GM04503 (cell line): ENCODE measurements at places on chromosomes 11 and 22.
A peak's percentile ranks its signal among the peaks of the same experiment; 100 is the strongest.

- DNase-seq, result no peak
Measured at GRCh38 chr22:26615830-26616435, 1.9 kb downstream of the CRYBB1 start.

DNA sequence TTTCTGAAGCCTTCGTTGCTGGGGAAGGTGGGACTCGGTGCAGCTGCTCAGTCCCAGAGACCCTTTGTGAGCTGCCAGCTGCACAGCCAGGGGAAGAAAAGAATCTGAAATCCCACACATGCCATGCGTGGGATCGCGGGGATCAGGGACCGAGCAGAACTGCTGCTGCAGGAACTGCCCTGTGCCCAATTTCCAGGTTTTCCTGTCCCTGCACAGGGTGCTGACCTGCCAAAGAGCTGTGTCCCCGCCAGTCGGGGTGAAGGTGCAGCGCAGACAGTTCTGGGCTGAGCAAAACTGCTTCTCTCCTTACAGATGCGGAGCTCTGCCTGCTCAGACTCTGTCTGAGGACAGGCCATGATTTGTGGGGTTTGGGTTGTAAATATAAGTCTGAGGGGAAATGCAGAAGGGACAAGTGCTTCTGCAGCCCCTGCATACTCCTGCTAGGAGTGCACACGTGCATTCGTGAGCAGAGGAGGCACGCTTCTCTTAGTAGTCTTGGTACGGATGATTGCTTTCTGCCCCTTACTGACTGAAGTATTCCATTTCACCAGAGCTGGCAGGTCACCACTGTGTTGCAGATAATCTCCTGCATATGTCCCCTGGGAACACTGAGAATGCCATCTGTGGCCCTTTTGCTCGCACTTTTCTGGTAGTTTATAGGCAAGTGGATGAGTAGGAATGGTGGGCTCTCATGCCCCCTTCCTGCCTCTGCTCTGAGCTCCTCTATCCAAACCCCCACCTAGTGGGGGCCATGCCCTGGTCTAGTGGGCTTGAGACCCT, 141.4 kb downstream of the PARVA start:
- no peak for DNase-seq

DNA sequence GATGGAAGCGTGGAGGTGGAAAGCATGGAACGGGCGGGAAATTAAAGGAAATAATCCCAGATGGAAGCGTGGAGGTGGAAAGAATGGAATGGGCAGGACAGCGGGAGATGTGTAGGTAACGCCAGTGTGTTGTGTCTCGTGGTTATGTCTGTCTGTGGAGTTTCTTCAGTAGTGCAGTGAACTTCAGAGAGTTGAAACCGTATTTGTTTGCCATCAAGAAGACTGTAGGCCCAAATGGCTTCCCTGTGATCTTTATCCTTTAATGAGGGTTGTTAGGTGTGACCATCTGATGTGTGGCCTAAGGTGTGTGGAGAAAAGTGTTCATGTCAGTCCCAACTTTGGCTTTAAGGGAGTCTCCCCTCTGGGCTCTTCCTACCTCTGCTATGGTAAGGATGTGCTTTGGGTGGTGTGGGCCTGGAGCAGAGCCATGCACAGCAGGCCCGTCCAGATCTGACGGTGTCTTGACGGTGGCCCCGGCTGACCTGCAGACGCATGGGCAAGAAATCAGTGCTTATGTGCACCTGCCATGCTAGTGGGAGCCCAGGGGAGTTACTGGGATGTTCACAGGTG, 39.6 kb downstream of the AP2A2 start:
- DNase-seq, result no peak

DNA sequence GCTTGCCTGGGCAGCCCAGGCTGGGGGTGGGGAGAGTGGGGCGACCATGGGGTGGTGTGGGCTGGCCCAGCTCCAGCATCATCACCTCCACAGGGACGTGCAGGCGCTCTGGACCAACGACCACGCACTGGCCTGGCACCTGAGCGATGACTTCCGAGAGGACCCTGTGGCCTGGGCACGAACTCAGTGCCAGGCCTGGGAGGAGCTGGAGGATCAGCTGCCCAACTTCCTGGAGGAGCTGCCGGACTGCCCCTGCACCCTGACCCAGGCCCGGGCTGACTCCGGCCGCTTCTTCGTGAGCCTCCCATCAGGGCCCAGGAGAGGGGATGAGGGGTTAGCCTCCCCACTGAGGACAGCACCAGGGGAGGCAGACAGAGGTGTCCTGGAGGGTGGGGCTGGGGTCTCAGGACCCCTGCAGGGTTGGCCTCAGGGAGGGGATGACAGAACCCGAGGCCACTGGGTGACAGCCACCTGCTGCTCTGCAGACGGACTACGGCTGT, 3.8 kb downstream of the SUSD2 start:
- DNase-seq, result no peak

GRCh38 chr11:128544471-128545051, 42.8 kb downstream of the ETS1 start:
- no peak for DNase-seq

GRCh38 chr11:76713499-76713898, 43.0 kb upstream of the LRRC32 start:
- DNase-seq, result no peak

DNA sequence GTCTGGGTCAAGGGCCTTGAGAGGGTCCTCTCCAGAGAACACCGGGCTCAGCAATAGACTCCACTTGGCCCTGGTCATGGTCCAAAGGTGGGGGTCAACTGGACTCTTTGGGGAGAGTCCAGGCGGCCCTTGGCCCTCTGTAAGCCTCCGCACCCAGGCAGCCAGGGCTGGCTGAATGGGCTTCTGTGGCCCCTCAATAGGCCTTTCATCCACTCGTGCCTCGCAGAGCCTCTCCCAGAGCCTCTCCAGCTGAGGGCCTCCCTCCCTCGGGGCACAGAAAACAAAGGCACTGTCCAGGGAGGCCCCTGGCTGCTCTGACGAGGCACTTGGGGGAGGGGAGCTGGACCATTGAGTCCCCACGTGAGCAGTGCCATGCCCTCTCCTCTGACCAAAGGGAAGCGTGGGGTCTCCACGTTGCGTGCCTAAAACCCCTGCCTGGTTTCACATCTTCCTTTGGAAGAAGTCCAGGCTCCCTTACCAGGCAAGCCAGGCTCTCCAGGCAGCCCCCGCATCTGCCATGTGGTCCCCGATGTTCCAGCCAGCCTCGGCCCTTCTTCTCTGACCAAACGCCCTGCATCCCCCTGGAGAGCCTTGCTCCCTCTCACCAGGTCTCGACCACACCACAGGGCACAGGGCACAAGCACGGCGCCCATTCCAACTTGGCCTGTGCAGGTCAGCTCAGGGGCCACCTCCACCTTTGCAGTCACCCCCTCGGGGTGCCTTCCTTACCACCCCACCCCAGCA, 15.5 kb downstream of the KIAA0930 start:
- no peak for DNase-seq

GRCh38 chr22:47053726-47054141, 291.3 kb downstream of the TBC1D22A start:
- peak; percentile 39 for DNase-seq

- DNase-seq, result no peak
Measured at GRCh38 chr22:45562537-45563361, 60.1 kb downstream of the FBLN1 start.

GRCh38 chr11:34028425-34028824, 23.1 kb upstream of the CAPRIN1 start:
- peak; percentile 40 for DNase-seq

GRCh38 chr11:72753341-72754148, 1.3 kb upstream of the ARAP1 start:
- DNase-seq, result no peak
